ENCODE measurements at places on chromosomes 2 and 18.

DNA sequence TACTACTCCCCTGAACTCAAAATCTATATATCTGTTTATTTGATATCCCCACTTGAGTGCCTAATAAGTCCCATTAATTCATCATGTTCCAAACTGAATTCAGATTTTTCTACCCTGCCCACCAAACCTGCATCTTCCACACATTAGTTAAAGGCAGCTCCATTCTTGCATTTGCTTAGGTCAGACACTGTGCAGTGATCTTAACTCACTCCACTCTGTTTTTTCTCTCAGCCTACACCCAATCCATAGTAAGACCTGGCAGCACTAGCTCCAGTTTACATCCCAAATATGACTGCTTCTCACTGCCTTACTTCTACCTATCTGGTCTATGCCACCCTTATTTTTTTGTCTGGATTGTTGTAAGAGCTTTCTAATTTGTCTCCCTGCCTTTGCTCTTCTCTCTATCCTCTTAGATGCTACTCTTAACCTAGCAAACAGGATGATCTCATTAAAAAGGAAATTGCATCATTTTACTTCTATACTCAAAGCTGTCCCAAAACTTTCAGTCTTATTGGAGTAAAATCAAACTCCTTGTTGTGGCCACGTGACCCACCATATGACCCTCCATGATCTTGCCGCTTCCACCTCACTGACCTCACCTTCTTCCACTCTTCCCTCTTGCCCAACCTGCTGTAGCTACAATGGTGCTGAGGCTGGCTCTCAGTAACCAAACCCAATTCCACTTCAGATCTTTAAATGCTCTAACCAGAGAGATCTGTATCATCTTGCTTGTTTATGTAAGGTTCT, 274.9 kb upstream of the FANCL start:
- no peak for DNase-seq

GRCh38 chr2:30262716-30263309, 31.5 kb downstream of the LBH start:
- no peak for DNase-seq

GRCh38 chr18:22320771-22321170, 96.9 kb downstream of the CTAGE1 start:
- DNase-seq = no peak

DNA sequence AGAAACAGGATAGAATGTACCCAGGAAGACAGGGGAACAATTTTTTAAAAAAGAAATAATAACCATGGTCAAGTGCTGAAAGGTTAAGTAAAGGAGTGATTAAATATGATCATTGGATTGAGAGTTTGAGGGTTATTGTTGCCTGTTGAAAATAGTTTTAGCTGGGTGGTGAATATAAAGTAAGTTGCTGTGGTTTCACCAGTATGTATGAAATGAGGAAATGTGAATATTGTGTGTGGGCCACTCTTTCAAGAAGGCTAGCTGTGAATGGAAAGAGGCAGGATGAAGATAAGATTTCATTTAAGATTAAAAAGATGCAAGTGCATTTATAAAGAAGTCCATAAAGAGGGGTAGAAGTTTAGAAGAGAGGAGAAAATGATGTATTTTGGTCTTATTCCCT, 53.8 kb downstream of the GULP1 start:
- no peak for DNase-seq

- DNase-seq = no peak
Measured at GRCh38 chr18:48696218-48696617, 157.4 kb downstream of the CTIF start.

GRCh38 chr2:196293751-196294515, 122.6 kb upstream of the STK17B start:
- no peak for DNase-seq

DNA sequence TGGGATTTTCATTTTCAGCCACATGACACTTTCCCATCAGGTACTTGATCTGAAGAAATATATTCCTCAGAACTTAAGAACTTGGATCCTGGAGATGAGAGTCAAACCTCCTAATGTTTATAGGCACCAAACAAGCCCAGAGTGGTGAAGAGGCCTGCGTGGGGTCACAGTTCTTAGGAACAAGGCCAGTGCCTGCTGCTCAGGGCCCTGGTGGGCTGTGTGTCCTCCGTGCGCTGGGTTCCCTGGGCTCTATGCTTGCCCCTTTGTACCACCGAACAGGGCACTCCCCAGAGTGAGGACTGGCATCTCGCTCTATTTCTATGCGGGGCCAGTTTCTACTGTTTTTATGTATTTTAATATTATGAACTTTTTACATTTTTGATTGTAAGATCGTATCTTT, 76.0 kb upstream of the RBM44 start:
- no peak for DNase-seq

GRCh38 chr2:151241224-151241623, 20.4 kb downstream of the RBM43 start:
- no peak for DNase-seq

Measured in NK-92 treated with Interleukin-12 subunit alpha and Interleukin-12 subunit beta, amount 100 ng/mL, for 24 hours (cell line).